Renal pelvis (tissue), 12 donors: ENCODE measurements at places on chromosomes 7 and 10. TPM values are rescaled to one million over a fixed set of nuclear protein-coding genes. Genes with fewer than 3 reads are reported as not detected.

- DNase-seq: no peak
Observed at GRCh38 chr10:93568105-93568390, 1.6 kb downstream of the FFAR4 start.

DNA sequence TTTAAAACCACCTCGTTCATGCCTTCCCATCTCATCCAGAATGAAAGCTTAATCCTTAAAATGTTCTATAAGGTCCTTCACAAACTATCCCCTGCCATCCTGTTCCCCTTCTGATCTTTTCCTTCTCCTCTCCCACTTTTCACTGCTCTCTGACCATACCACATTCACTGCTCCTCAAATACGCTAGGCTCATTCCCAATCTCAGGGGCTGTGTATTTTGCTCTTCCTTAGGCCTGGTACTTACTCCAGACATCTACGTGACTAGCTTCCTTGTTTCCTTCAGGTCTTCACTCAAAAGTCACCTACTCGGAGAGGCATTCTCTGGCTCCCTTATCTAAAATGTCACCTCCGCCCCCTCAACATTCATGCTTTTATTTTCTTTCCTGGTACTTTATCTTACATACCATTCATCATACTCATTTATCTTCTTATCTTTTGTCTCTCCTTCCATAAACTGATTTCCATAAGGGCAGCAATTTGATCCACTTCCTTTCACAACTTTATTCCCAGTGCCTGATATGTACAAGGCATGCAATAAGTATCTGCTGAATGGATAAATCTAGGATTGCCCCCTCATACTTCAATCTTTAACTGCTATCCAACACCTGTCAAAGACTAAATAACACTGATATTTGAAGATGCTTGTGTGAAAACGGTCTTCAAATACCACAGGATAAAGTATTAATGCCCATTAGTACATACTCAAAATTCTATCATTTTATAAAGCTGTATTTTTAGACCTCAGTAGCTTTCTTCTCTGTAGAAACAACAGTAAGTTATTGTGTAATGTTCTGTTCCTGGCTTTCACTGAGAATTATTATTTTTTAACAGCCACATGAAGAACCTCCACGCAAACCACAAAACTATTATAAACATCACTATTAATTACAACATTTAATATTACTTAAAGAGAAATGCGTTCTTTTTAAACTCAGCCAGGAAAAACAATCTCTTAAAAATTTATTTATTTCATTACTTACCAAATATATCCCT is 27.0 kb downstream of the JMJD1C start:
- DNase-seq: no peak

Gene SP8
- polyA plus RNA-seq: not detected

DNA sequence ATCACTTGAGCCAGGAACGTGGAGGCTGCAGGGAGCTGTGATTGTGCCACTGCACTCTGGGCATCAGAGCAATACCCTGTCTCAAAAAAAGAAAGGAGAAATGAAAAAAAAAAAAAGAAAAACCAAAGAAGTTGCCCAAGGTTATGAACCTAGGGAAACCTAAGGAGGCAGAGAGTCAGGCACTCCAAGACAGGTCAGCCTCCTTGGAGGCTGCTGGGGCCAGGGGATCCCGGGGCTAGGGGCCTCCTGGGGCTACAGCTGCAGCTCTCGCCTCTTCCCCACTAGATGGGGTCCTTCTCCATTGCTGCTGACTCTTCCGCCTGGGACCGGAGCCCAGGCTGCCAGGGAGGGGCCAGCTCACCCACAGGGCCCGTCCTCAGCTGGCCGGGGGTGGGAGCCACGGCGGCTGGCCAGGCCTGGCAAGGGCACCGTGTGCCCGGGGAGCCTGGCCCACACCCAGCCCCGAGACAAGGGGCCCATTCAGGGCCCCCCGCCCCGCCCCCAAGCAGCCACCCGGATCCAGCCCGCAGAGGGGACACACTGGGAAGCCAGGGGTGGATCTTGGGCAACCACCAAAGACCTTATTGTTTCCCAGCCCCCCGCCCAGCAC is 1.7 kb upstream of the SPACDR start:
- DNase-seq: peak; percentile 62

DNA sequence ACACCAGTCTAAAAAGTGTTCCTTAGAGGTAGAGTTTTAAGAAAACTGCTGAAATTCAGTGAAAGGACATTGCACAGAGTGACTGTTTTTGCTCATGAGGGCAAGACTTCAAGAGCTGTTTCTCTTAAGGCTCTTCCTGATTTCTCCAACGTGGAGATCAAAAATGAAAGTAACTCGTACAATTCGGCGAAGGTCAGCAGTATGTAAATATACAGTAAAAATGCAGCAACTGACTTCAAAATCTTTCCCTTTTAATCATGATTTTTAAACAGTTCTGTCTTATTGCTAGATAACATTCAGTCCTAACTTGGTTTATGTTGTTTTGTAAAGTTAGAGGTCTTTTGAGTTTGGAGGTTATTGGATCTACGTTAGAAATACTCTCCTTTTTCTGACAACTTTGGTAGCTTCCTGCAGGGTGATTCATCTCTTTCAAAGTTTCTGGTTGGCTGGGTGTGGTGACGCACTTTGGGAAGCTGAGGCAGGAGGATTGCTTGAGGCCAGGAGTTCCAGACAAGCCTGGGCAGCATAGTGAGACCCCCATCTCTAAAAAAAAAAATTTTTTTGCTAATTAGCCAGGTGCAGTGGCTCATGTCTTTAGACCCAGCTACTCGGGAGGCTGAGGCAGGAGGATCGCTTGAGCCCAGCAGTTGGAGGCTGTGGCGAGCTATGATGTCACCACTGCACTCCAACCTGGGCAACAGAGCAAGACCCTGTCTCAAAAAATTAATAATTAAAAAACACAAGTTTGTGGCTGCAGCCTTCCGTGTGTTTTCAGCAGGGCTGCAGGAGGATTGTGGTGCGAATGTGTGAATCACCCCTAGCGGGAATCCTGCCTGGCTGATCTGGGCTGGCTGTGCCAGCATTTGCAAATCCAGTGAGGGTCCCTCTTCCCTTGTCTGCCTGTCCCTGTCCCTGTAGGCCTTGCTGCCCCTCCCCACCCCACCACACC is 29.2 kb upstream of the AP5Z1 start:
- no peak for DNase-seq

Gene TDRD1
- 0.04 TPM for polyA plus RNA-seq

DNA sequence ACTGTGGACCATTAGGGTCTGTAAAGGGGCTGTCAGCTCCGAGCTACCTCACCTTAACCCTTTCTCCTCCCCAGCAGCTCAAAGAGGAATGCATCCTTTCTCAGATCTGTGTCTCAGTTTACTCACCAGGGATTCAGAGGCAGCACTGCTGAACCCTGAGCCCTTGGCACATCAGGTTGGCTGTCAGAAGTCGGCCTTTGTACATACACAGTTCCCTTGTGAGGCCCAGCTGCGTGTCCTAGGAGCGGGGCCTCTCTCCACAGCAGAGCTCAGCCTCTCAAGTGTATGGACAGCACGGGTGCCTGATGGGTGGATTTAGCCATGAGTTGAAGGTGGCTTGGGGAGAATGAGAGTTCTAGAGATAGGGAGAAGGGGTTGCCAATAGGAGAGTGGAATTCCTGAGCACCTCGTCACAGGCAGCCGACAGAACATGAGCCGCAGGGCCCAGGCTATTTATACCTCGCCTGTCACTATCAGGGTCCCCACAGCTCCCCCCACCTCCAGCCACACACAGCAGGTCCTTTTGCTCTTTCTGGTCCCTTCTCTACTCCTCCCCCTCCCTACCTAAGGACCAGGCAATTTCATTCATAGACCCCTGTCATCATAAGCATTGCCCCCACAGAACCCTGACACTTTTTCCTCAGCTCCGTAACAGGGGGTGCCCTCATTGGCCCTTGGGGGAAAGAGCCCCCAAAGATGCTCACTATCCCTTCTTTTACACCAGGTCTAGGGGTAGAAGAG is 2.1 kb upstream of the FLNC start:
- no peak for DNase-seq
